ENCODE measurements at places on chromosomes 1 and 21.
A peak's percentile ranks its signal among the peaks of the same experiment; 100 is the strongest.

DNA sequence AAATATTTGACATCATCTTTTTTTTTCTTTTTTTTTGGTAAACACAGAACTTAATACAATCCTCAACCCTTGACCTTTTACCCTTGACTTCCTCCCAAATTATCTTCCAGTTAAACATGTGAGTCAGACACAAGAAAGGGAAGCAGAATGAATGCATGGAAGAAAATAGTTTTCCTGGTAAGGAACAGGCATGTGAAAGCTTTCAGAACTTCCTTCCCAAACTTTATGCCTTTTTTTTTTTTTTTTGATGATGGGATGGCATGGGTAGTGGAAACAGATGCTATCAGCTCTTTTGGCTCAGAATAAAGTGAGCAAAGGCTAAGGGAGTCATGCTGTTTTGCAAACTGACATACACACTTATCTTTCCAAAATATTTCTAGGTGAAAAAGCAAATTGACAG lies 1079.1 kb downstream of the TTLL7 start:
- DNase-seq, result no peak

DNA sequence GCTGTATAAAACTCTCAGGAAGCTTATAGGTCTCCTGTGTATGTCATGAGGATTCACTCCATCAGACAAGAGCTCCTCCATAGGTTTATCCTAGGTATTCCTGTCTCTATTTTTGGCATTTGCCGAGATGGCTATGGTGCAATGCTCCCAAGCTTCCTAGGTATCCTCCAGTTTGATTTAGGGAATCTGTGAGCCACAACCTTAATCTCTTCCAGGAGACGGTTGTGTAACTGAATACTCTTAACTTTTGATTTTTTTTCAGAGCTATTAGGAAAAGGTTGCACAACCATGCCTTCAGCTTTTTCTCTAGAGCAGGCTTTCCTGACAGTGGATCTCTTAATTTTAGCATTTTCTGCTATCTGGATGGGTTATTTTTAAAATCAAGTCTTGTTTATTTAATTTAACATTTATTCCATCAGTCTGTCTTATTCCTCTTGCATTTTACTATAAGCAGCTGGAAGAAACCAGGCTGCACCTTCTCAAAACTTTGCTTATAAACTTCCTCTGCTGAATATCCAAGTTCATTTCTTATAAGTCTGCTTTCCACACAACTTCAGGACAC lies 69.4 kb upstream of the BACE2 start:
- no peak for DNase-seq

GRCh38 chr1:207179036-207179435 lies 75.0 kb downstream of the C4BPA start:
- no peak for DNase-seq

- no peak for DNase-seq
Observed at GRCh38 chr1:110617116-110617515, 11.0 kb upstream of the KCNA2 start.

DNA sequence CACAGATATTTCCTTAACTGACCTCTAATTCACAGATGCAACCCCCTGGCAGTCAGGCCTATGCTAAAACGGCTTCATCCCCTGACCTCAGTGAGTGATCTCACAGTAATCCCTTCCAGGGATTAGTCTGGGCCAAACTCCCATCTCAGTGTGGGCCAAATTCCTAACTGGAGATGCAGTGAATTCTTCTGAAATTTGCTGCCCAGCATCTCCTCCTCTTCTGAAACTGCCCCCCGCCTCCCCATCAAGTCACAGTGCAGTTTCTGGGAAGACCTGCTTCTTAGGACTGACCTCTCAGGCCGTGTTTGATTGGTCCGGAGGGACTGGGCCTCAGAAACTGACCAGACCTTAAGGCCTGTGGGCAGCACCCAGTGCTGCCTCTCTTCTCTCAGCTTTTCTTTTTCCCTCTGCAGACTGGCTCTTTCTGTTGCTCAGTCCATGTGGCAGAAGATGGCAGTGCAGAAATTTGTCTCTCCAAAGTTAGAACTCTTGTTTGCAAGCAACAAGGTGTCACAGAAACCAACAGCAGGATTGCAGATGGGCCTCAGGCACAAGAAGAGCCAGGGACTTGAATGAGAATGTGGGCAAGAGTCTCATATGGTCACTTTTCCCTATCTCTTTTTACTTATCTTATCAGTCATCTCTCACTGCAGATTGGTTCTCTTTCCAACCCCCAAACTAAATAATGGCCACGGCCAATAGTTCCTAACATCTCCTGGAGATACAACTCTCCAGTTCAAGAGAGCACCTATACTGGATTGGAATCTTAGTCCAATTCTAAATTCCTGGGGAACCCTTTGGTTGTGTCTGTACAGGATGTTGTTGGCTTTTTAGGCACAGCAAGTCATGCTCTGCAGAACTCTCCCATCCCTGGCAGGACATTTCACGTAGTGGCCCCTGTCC lies 95.5 kb upstream of the RALGPS2 start:
- DNase-seq, result no peak

DNA sequence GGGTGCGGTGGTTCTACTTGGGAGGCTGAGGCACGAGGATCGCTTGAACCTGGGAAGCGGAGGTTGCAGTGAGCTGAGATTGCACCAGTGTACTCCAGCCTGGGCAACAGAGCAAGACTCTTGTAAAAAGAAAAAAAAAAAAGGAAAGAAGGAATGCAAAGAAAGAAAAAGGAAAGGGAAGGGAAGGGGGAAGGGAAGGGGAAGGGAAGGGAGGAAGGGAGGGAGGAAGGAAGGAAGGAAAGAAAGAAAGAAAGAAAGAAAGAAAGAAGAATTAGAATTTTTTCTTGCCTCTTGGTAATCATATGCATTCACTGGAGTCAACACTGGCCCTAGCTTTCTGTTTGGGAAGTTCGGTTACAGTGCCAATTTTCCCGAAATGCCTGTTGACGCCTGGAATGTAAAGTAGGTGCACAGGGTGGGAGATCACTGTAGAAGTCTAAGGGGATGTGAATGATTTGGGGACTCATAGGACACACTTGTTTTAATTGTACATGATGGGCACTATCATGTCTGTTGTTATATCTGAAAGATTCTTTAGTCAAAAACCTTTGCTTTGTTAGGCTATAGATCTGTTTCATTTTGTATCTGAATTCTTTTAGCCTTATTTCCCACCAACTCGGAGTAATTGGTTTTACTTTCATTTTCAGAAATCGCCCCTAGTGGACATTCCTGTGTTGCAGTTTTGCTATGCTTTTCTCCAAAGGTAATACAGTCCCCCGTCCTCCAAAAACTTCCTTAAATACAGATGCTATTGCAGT lies 59.8 kb upstream of the MORC3 start:
- peak; percentile 38 for DNase-seq

GRCh38 chr1:183995322-183996039 lies 42.0 kb downstream of the COLGALT2 start:
- DNase-seq, result no peak

- no peak for DNase-seq
Observed at GRCh38 chr1:111089638-111090037, 50.3 kb downstream of the DRAM2 start.

DNA sequence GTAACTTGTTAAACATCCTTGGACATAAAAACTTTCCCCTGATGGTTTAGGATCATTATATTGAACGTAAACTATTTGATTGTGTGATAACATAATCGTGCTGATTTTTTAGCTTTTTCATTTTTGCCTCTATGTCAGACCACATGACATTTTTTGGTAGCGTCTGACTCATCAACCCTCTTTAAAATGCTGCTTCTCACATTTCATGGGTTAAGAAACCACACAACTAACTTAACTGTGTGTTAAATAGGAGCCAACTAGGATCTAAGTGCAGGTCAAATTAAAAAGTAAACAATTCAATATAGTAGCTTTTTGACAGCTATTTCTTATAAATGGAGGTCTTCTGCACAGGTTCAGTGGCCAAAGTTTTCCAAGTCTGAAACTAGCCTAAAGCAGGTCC lies 9.8 kb downstream of the BTG3 start:
- no peak for DNase-seq

DNA sequence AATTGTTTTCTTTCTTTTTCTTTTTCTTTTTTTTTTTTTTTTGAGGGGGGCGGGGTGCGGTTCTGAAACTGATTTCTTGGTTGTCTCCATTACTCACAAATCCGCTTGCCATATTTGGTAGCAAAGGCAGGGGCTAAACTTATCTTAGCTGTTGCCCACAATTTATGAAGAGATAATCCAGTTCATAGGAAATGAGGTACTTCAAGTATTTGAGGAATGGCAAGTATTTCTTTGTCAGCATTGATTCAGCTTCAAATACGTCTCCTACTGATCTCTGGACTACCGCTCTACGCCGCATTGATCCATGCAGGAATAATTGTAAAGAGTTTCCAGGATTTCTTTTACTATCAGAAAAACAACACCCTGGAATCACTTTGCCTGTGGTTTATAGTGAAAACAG lies 289.2 kb upstream of the DPYD start:
- no peak for DNase-seq

DNA sequence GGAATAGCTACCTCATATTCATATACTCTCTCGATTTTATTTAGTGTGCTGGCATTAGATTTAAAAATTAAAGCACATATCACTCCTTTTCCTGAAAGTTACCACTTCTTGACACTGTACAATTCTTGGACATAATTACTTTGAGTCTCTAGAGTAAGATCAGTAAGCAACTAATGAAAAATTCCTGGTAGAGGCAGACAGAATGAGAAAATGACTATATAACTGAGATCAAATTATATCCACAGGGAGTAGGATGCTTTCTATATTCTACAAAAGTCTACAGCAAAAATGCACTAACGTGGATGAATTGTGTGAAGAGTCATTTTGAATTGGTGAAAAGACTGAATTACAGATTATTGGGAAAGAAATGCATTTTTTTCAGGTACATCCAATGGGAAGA lies 445.7 kb downstream of the PTBP2 start:
- DNase-seq, result no peak

DNA sequence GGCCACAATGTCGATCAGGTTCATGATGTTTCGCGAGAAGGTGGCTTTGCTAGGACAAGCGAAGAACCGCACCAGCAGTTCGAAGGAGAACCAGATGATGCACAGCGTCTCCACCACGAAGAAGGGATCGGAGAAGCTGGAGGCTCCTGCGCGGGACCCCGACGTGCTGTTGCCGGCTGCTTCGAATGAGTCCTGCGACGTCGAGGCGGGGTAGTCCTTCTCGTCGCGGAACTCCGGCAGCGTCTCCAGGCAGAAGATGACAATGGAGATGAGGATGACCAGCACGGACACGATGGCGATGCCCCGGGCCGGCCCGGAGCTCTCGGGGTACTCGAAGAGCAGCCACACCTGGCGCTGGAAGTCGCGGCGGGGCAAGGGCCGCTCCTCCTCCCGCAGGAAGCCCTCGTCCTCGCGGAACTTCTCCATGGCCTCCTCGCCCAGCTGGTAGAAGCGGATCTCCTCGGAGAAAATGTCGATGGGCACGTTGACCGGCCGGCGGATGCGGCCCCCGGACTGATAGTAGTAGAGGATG lies 869 bp downstream of the KCNA3 start:
- peak; percentile 46 for DNase-seq

GRCh38 chr1:21045351-21045750 lies 131.3 kb downstream of the EIF4G3 start:
- no peak for DNase-seq

DNA sequence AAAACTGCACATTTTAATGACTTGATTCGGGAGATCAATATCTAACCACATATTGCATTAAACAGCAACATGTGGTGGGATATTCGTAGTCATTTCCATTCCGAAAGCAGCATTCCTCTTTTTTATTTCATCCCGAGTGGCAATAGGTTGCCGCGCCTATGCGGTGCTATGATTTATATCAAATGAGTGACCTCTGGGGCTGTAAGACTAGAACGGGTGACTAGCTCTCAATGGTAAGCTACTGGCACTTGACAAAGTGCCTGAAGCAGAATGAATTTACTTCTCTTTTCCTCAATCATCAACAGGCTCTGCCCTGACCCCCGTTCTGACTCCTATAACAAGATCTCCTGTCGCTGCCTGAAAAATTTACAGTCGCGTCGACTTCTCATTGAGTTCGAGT lies 162.3 kb downstream of the ZNF281 start:
- DNase-seq, result no peak

DNA sequence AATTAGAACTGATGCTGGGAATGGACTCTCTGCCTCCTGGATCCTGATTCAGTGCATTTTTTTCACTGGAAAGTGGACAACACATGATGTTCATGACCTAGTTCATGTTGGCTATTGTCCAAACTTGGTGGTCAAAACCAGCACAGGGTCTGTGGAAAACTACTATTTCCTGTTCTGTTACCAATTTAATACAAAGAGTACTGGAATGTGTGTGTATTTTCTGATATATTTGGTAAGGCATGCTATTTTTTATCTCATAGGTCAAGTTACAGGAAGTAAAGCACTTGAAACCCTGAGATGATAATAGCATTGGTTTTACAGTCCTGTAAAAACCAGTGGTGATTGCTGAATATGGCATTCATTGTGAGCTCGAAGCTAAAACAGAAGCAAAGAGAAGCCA lies 89.9 kb downstream of the SGIP1 start:
- no peak for DNase-seq

DNA sequence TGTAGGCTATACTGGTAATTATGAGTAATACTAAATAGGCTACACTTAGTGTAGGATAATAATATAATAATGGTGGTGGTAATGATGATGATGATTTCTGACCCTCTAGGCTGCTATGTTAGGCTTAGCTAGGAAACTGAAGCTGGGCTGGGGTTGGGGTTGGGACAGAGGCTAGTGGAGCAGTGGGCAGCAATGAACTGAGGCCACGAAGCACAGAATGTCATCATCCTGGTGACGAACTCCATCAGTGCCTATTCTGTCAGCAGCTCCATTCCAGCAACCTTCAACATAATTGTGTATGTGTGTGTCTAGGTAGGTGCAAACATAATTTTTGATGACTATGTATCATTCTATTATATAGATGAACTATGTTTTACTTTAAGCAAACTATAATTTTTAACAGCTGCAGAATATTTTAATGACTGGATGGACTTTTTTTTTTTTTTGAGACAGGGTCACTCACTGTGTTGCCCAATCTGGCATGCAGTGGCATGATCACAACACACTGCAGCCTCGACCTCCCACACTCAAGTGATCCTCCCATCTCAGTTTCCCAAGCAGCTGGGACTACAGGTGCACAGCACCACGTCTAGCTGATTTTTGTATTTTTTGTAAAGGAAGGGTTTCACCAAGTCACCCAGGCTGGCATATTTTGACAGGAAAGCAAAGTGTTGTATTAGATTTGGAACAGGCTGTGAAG lies 12.9 kb upstream of the CLIC4 start:
- no peak for DNase-seq

- no peak for DNase-seq
Observed at GRCh38 chr21:16028941-16029464, 299.2 kb downstream of the USP25 start.

DNA sequence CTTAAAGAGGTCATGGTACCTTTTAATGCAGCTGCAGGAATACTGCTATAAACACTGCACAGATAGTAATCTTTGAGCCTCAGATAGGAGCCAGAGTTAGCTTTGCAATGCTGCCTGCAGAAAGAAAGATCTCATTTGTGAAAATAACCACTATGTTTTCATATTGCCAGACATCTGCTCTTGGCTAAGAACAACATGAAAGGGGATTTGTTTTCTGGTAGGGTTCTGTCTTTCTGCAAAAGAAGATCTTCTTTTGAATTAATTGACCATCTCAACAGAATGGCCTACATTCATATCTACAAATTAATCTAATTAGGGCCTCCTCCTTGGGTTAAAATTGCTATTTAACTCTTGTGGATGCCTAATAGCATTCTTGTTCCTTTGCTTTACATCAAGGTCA lies 177.6 kb upstream of the DPYD start:
- DNase-seq, result no peak

- no peak for DNase-seq
Observed at GRCh38 chr1:71509051-71509595, 428.3 kb upstream of the ZRANB2 start.
